Stimulated activated CD8-positive, alpha-beta memory T cell treated with anti-CD3 and anti-CD28 coated beads, Interleukin-15, amount 100 ng/mL, for 4 hours (primary cell): ENCODE measurements at places on chromosomes 2 and 18.
A peak's percentile ranks its signal among the peaks of the same experiment; 100 is the strongest.

GRCh38 chr2:14428056-14428455, 204.5 kb upstream of the LRATD1 start:
- DNase-seq = no peak

- no peak for DNase-seq
Measured at GRCh38 chr2:150607390-150607811, 119.9 kb upstream of the RND3 start.

DNA sequence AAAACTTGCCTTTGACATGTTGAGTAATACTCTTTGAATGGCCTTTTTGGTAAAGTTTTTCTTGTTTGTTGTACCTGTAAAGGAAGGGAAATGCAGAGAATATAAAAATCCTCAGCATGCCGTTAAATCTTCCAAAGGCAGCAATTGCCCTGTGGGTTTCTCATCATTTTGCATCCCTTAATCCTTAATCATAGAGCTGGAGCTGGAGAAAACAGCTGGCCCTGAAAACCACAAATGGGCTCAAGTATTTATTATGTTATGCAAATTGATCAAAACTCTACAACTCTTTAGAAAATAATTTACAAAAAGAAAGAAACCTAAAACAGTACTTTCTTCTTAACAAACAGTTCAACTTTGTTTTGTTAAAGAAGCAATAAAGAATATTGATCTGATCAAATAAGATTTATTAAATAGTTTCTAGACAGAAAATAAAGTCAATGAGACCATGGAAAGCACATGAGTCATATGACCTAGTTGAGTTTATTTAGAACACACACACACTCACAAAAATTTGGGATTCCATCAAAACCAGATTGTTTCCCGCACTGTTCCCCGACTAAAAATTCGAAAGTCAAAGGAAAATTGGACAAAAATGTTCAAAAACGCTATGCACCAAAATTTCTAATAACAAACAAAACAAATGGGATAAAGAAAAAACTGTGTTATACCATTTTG, 309.0 kb downstream of the GULP1 start:
- no peak for DNase-seq

GRCh38 chr18:61643884-61644647, 248.7 kb downstream of the RNF152 start:
- DNase-seq = no peak

DNA sequence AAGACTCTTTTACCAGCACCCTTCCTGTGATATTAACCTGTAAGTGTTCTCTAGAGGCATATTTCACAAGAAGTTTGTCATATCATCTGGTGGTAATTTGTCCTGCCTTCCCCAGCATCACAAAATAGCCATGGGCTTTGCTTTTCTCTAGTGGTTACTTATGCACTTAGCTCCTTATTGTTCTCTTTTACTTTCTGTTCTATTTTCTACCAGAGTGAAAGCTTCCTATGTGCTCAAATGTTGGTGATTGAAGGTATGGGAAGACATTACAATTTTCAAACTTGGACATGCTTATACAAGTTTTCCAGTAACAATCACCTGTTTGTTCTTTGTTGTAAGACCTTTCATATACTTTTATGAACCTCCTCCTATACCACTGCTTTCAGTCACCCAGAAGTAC, 87.0 kb upstream of the KCNH7 start:
- no peak for DNase-seq

- DNase-seq = no peak
Measured at GRCh38 chr2:10650761-10651160, 39.0 kb downstream of the NOL10 start.

DNA sequence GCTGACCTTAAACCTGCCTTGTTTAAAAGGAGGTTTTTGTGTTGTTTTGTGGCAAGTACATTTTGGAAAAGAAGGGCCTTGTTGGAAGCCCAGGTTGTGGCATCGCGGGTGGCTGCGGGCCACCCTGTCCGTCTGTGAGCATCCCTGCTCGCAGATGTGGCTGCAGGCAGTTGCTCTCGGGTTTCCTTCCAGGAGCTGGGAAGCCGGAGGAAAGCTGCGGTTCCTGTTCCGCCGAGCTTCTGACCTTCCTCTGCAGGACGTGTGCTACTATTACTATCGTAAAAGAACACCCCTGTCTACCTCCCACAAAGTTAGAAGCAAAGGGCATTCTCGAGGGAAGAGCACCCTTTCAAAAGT, 766 bp downstream of the MFF start:
- no peak for DNase-seq

DNA sequence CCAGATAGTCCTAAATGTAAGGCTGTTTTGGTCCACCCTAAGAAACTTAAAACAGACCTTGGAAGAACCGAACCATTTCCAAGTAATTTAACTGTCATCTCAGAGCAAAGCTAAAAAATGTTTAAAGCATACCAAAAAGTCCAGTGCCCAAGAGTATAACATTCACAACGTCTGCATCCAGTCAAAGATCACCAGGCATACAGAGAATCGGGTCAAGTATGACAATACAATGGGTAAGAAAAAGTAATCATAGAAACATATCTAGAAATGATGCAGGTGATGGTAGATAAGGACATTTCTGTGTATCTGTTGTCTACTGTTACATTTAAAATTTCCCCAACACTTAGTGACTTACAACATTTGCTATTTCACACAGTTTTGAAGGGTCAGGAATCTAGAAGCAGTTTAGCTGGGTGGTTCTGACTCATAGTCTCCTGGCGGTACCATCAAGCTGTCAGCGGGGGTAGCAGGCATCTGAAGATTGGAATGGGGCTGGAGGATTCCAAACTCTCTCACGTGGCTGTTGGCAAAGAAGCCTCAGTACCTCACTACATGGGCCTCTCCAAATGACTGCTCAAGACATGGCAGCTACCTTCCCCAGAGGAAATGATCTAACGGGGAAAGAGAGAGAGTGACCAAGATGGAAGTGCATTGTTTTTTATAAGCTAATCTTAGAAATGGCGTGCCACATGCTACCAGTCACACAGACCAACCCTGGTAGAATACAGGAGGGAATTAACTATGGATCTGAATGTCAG, 36.6 kb upstream of the DYNC2LI1 start:
- no peak for DNase-seq

- no peak for DNase-seq
Measured at GRCh38 chr2:48504647-48505327, 25.2 kb upstream of the STON1 start.

DNA sequence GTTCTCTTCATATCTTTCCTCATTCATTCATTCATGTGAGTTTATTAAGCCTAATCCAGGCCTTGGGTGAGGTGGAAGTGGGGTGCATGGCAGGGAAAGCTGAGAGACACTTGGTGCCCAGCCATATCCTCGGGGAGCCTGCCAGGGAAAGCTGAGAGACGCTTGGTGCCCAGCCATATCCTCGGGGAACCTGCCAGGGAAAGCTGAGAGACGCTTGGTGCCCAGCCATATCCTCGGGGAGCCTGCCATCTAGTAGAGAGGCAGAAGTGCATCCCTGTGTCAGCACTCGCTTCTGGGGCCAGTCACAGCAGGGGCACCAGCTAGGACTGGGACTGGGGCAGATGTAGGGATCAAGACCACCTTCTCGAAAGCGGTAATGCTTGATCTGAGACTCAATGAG, 39.4 kb downstream of the DDX18 start:
- no peak for DNase-seq

DNA sequence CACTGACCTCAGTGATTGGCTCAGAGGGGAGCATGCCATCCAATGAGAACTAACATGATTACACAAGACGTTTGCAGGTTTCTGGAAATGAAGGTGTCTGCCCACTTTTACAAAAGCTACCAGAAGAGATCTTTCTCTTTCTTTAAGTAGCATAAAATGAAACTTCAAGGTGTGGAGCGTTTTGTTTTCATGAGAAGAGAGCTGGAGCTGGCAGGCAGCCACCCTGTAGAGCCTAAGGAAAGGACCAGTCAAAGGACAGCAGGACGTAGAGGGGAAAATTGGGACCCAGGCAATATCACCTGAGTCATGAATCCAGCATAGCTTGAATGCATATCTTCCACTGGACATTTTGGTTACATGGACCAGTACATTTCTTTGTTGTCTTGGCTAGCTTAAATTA, 331.0 kb downstream of the EPHA4 start:
- no peak for DNase-seq

- no peak for DNase-seq
Measured at GRCh38 chr18:65025756-65026155, 725.1 kb upstream of the CDH7 start.

DNA sequence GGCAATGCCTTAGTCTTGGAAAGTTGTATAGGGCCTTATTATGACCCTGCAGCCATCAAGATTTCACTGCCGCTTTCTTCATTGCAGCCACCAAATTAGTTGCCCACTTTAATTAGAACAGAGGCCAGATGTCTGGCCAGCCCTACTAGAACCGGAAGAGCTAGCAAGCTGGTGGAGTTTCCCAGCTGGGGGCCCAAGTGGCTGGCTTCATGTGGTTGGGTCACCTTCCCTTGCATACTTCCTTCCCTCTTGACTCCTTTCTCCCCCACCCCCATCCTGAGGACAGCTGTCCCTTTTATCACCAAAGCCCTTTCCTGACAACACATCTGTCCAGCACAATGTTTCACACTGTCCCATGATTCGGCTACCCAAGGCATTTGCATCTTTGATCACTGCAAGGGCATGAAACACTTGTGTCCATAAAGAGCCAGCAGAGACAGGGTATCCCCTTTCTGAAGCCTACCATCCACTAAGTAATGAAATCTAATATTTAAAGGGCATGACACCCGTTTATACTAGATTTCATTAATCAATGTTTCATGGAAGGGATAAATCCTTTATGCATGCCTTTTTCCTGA, 187.2 kb downstream of the BCL11A start:
- no peak for DNase-seq

- no peak for DNase-seq
Measured at GRCh38 chr2:29629495-29629894, 291.9 kb downstream of the ALK start.

- no peak for DNase-seq
Measured at GRCh38 chr2:237977380-237977779, 10.6 kb downstream of the UBE2F start.

- no peak for DNase-seq
Measured at GRCh38 chr2:234683950-234684349, 187.1 kb upstream of the ARL4C start.

GRCh38 chr18:2976218-2977132, 36.5 kb downstream of the LPIN2 start:
- no peak for DNase-seq

GRCh38 chr2:94956797-94957391, 68.6 kb upstream of the MAL start:
- DNase-seq = no peak

DNA sequence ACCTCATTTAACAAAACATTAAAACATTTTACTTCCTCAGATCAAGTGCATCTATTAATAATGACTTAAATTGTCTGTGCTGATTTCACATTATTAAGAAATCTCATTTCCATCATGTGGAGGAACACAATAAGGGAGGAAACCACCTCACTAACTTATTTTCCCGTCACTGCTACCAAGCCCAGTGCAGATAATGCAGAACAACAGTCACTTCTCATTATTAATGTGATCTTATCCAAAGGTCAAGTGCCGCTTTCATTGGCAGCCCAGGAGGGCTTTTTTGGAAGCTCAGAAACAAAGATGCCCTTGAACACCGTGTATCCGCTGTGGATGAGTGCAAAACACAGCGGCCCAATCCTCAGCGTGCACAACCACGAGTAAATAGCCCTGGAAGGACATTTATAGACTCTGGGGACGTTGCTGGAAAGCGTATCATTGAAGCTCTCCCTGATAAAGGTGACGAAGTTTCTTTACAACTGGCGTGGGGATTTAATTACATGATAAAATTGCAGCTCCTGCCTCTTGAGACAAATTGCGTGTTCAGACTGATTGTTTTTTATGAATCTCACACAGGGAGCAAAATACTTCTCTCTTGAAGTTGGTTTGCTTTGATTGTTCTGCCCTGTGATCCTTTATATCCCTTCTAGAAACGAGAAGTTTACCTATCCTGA, 13.2 kb downstream of the ASB18 start:
- no peak for DNase-seq

GRCh38 chr2:72235497-72236415, 88.1 kb upstream of the CYP26B1 start:
- no peak for DNase-seq

- DNase-seq = no peak
Measured at GRCh38 chr2:38374984-38375383, 2.1 kb downstream of the ATL2 start.

- DNase-seq = no peak
Measured at GRCh38 chr18:9987931-9988330, 74.1 kb downstream of the VAPA start.

GRCh38 chr2:43595603-43596412, at the start of gene THADA:
TSS of gene THADA (minus strand) at chr2:43596038. CDS start at chr2:43592392, 3,646 bp downstream.
- peak; percentile 90 for DNase-seq

GRCh38 chr2:203732953-203733510, 26.6 kb downstream of the CD28 start:
- DNase-seq = no peak

GRCh38 chr2:57119141-57119540, 927.5 kb upstream of the VRK2 start:
- no peak for DNase-seq

DNA sequence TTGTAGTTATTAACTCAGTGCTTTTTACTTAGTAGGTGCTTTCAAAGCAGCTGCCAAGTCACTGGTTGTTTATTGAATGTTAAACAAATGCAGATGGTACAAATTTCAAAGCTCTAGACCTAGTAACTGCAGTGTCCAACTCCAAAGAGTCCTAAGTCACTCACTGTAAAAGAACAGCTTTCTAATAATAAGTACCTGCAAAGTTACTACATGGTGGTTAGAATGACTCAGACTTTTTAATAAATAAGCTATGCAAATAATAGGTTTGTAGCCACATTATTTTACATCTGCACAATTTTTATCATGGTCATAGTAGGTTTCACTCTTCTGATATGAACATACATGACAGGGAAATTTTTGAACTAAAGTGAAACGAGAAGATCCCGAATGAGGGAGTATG, 1620.4 kb upstream of the CELF4 start:
- no peak for DNase-seq

DNA sequence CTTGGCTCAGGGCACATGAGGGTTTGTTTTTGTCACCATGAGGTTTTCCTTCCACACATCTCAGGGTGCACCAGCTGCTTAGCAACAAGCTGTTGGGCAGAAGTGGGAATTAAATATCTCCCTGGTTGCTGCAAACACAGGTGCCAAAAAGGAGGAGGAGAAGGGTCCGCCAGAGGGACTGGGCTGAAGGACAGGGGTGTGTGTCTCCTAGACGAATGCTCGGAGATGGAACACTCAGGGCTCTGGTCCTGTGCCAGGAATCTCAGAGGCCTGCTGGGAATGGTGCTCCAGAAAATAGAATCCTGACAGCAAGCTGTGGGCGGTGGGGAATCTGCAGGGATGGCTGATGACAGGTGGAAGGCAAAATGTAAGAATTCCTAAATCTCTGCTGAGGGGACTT, 94.5 kb downstream of the VSNL1 start:
- no peak for DNase-seq

DNA sequence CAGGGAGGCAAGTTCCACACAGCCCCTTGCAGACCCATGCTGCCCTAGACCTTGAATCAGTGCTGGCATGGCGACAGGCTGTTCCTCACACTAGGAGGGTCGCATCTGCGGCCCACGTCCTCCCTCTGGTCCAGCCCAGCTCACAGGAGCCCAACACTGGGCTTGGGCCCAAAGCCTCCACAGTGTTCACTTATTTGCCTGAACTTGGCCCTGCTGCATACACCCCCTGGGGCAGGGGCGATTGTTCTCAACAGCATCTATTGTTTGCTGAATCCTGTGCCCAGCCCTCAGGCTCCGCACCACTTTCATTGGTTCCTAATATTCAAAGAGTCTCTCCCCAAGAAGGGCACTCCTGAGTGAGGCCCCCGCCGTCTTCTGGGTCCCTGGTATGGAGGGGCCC, 90.7 kb downstream of the ZBTB7C start:
- DNase-seq = no peak

GRCh38 chr2:3745920-3746319, 42.5 kb downstream of the DCDC2C start:
- DNase-seq = no peak

GRCh38 chr2:127454595-127455565, 36.7 kb downstream of the PROC start:
- DNase-seq = no peak
